ENCODE measurements at places on chromosomes 12 and 14.
A peak's percentile ranks its signal among the peaks of the same experiment; 100 is the strongest.

GRCh38 chr12:11834104-11834812 lies 184.8 kb downstream of the ETV6 start:
- no peak for DNase-seq

- DNase-seq: no peak
Measured at GRCh38 chr12:89709995-89710872, 1.6 kb upstream of the ATP2B1 start.

GRCh38 chr14:91041450-91041849 lies 19.0 kb downstream of the RPS6KA5 start:
- no peak for DNase-seq

- DNase-seq: no peak
Measured at GRCh38 chr12:109544955-109545531, 28.3 kb downstream of the MMAB start.

DNA sequence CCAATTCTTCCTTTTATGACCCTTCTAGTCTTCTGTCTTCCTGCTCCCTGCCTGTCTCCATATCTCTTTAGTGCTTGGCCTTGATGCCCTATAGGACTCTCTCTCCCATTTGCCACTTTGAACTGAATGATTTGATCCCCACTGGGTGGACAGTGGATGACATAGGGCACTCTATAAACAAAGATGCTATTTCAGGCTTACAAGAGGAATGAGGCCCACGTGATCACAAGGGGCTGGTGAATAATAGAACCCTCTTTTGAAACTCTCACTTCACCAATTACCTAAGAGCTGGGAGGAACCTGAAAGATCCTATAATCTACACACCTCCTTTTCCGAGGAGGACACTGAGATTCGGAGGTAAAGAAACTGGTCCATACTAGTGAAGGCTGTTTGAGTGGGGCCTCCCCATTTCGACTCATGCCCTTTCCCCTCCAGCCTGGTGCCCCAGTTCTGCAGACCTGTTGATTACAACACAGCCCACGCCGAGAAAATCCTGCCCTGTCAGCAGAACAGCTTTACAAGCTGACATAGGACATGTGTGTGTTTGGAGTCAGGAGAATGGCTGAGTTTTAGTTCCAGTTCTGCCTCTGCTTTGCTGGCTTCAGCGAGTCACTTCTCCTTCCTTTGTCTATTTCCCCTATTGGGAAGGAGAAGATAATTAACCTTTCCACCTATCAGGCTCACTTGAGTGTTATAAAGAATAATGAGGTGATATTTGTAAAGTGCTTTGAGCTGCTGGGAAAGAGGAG lies 400.3 kb downstream of the ZFP36L1 start:
- no peak for DNase-seq

DNA sequence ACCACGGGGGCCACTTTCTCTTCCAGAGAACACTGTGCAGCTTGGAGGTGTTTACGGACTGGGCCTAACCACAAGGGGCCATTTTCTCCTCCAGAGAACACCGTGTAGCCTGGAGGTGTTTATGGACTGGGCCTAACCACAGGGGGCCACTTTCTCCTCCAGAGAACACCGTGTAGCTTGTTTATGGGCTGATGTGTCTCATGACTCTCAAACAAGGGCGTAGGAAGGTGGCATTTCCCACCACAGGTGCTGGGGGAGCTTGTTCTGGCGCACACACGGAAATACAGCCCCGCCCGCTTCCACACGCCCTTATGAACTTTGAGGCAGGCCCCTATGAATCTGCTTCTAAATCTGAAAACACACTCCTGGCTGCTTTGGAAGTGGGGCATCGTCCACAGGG lies 174.6 kb upstream of the SFSWAP start:
- no peak for DNase-seq

GRCh38 chr12:57031138-57031725 lies 14.9 kb upstream of the TAC3 start:
- no peak for DNase-seq

DNA sequence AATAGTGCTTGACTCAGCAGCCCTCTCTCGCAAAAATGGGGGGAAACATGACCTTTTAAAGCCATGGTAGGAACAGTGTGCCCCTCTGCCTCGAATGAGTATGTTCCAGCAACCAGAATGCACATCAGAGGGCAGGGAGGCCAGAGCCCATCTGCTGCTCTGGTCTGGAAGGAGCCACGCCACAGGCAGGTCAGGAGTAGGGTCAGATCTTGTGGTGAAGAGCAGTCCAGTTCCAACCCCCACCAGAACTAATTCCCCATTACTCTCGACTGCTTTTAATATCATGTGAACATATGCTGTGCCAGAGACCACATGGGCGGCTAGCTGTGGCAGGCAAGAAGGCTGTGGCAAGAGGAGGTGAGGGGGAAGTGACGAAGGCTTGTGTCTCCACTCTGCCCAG lies 34.6 kb upstream of the TMX1 start:
- no peak for DNase-seq

DNA sequence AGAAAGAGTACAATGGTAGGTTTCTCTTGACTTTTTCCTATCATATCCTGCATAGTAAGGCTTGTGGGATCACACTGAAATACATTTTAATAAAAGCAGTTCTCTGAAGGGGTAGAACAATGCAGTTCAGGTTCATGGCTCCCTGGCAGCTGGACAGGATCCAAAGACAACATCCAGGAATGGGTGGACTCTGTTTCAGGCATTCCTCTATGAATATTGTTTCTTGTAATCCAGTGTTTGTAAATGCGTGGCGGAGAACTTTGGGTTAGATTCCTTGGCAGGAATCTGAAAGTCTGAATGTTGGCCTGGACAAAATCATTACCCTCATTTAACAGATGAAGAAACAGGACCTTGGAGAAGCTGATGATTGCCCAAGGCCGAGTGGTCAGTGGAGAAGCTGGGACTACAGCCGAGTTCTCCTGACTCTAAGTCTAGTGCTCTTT lies 43.5 kb downstream of the SYNE2 start:
- no peak for DNase-seq

- DNase-seq: no peak
Measured at GRCh38 chr14:31970744-31971143, 106.4 kb upstream of the ARHGAP5 start.

DNA sequence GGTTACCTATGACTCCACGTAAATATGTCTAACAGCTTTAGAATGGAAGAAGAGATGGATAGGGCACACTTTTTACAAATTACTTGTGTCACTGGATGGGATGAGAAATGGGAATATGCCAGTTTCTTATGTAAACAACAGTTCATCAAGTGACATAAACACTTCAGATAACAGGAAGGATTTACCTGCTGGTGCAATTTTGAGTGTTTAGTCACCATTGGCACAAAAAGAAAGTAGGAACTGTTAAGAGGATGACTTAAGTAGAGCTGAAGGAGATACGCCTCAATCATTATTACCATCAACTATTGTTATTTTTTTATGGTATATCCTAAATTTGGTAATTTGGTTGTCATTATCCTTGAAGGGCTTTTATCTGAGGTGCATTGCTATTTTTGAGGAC lies 83.2 kb downstream of the RMST start:
- DNase-seq: no peak

GRCh38 chr14:104980611-104981531 lies 2.7 kb upstream of the AHNAK2 start:
- DNase-seq: no peak

DNA sequence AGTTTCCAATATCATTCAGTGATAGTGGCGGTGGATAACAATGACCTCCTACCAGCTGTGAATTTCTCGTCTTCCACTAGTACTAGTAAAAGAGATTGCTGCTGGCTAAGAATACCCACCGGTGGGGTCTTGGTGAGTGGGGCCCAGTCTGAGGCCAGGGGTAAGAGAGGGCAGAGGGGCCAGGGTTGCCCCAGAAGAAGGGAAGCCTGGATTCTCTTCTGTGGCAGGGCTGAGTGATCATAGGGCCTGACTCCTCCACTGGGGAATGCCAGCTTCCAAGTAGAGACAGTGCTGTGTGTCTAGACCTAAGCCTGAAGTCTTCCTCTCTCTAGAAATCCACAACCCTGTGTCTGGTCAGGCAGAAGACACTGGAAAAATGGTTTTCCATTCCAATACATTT lies 5.8 kb upstream of the TMEM63C start:
- DNase-seq: no peak

DNA sequence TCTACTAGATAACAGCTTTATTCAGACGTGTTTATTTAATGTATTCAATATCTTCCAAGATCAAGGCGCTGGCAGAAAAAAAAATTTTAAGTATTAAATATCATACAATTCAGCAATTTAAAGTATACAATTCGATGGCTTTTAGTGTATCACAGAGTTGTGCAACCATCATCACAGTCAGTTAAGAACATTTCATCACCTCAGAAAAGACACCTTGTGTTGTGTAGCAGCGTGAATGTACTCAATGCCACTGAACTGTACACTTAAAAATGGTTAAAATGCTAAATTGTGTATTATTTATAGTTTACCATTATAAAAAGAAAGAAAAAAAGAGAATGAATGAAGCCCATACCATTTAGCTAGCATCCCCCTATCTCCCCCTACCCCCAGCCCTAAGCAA lies 96.4 kb downstream of the RIN3 start:
- no peak for DNase-seq

DNA sequence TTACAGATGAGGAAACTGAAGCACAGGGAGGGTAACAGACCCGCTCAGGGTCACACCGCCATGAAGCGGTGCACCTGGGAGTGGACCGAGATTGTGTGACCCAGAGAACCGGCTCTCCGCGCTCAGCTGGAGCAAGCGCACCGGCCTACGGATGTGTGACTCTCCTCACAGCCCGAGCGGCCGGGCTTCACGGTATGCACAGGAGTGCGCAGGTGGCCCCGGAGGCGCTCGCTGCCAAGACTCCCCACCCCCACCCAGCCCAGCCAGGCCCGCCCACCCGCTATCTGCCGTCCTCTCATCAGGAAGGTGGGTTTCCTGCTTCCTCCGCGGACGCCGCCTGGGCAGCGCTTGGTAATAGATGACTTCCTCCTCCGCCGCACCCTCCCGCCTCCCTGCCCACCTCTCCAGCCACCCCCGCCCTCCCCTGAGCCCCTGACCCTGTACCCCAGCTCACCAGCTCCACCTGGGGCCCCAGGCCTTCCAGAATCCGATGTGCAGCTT lies 110.7 kb downstream of the NCOR2 start:
- DNase-seq: no peak

GRCh38 chr14:33127531-33127930 lies 188.9 kb downstream of the NPAS3 start:
- DNase-seq: no peak

GRCh38 chr12:92194561-92194960 lies 48.9 kb upstream of the BTG1 start:
- DNase-seq: no peak

GRCh38 chr12:97159377-97159776 lies 252.3 kb downstream of the NEDD1 start:
- no peak for DNase-seq

DNA sequence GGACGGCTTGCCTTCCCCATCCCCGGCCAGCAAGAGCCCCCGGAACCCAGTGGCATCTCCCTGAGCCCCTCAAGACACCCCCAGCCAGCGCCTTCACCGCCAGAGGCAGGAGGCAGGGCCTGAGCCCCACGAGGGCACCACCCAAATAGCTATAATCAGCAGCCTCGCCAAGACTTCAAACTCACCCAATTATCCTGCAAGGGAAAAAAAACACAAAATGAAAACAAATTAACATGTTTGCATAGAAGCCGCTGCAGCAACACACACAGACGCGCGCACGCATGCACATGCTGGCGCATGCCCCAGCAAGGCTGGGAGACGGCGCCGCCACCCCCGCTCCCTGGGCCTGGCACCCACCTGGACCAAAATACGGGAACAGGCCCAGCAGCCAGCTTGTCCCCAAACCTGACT lies 15.8 kb downstream of the FAM222A start:
- no peak for DNase-seq

- no peak for DNase-seq
Measured at GRCh38 chr12:116630762-116631161, 71.6 kb downstream of the MAP1LC3B2 start.

GRCh38 chr12:76037130-76038103 lies 5.8 kb upstream of the PHLDA1 start:
- DNase-seq: peak; percentile 10

DNA sequence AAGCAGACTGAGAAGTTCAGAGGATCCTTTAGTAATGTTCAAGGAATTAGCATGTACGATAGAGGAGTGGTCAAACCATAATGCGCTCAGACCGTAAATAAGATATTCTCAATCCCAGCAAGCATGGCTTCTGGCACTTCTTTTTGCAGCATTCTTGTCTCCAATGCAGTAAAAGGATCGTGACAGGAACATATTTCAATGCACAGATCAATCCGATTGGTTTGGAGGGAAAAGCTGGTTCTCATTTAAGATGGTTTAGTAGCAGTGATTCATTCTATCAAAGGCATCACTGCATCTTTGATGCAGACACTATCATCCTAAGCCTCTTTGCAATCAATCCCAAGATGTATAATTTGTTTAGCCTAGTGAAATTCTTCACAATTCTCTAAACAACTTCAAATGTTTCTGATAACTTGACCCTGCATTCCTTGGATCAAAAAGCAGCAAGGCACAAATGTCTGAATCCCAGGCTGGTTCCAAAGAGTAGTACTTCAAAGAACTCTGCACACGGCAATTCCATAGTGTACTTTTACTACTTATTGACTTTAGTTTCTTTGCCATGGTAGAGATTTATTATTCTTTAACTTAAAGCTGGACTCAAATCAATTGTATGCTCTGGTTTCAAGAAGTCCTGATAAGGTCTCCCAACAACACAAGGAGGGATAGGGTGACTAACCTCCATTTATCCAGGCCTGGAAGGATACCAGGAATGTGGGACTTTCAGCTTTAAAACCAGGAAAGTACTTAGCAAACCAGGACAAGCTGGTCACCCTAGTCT lies 96.8 kb upstream of the MDM1 start:
- no peak for DNase-seq

DNA sequence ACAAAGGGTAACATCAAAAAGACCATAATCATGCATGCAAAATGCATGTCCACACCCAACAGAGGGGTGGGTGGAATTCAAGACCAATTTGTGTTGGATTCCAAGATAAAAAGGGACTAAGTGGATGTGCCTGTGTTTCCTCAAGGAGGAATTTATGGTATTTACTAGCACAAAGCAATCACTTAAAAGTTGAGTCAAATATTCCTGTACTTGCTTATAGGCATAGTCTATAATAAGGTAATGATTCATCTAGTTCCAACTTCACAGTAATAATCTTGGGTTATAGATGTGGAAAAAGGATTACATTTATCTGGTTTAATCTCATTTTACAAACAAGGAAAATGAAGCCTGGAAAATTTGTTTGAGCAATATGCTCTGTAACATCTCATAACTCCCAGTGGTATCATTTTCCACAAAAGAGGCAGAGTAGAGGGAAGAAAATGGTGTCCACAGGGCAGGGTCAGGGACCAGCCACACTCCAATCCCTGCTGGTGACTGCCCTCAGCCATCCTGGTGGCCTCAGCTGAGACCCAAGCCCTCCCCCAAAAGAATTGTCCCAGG lies 80.8 kb upstream of the REP15 start:
- no peak for DNase-seq

DNA sequence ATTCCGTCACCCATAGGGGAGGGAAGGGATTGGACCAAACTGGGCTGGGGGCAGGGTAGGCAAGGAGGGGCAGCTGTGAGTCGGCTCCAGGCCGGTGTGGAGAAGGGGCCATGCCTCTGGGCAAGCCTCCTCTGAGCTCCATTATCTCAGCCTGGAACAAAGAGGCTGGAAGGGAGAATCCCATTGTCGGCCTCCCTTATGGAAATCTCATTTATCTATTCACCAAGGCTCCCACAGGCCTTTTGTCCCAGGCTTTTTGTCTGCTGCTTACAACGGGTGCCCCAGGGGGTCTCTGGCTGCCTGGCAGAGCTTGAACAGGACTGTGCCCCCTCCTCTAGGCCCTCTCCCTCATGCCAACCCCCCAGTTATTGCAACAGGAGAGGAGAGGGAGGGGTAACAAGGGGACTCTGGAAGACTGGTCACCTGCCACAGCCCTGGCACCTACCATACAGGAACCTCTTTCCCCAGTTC lies 19.5 kb downstream of the FIGNL2 start:
- DNase-seq: no peak

Measured in stimulated activated CD4-positive, alpha-beta T cell treated with anti-CD3 and anti-CD28 coated beads, TNF-alpha, amount 100 ng/mL, for 1 hour (primary cell).